ENCODE measurements at places on chromosomes 1 and 21. TPM values are rescaled to one million over a fixed set of nuclear protein-coding genes. Genes with fewer than 3 reads are reported as not detected.

GRCh38 chr1:221527302-221527701 lies 214.6 kb downstream of the DUSP10 start:
- no peak for DNase-seq

DNA sequence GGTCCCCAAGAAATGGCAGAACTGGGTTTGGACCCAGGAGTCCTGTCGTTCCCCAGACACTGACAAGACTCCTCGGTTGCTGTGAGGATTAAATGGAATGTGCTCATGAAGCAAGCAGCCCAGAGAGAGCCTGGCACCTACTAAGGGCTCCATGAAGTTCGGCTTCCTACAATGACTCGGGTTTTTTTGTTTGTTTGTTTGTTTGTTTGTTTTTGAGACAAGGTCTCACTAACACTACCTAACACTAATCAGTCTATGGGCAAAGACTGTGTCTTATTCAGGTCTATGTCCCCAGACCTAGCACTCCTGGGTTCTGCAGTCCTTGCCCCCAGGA lies 3.4 kb upstream of the LACTBL1 start:
- DNase-seq, result no peak

- DNase-seq, result no peak
These were observed 7.7 kb downstream of the MROH7 start for GRCh38 chr1:54649130-54649898.

DNA sequence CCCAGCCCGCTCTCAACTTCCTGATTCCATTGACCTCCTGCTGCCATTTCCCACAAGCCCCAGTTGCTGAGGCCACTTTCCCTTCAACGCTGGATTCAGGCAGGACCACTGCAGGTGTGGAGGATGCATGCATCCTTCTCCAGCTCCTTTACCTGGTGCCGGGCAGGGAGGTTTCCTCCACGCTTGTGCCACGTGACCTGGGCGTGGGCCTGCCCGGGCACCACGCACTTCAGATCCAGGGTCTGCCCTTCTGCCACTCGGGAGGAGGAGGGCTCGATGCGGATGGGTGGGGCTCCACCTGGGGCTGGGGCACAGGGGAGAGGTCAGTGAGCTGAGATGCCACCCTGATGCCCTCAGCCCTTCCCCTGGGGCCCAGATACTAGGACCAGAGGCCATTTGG lies 31.9 kb downstream of the LDLRAD2 start:
- no peak for DNase-seq

- no peak for DNase-seq
These were observed 61.9 kb downstream of the CAPN2 start for GRCh38 chr1:223774134-223774814.

The CCDC17 gene
- 1.7 TPM for total RNA-seq

GRCh38 chr1:21129407-21129806 lies 47.3 kb downstream of the EIF4G3 start:
- no peak for DNase-seq

GRCh38 chr1:228351850-228352249 lies 54.8 kb downstream of the TRIM11 start:
- no peak for DNase-seq

The FMO4 gene
- 0.32 TPM for total RNA-seq

GRCh38 chr1:181038399-181038873 lies 4.7 kb downstream of the MR1 start:
- DNase-seq, result no peak

GRCh38 chr1:232767305-232768074 lies 37.7 kb upstream of the MAP10 start:
- DNase-seq, result no peak

DNA sequence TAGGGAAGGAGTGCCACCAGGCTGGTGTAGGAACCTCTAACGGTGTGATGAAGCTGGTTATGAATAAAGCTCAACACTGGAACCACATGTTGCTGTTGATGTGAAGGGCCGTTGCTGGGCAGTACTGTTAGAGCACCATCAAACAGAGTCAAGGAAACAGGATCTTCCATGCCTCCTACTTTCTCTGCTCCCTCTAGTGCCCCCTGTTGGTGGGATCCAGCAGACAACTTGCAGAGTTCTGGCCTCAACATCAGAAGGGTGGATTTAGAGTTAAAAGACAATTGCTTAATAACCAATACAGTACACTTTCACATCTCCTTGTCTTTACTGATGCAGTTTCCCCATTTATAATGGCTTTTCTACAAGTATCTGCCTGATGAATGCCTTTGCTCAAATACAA lies 336.4 kb downstream of the NTNG1 start:
- no peak for DNase-seq

- no peak for DNase-seq
These were observed 64.7 kb downstream of the VPS26C start for GRCh38 chr21:37202221-37203110.

The DNAJC28 gene
- 0.58 TPM for total RNA-seq

The LCE4A gene
- total RNA-seq, result not detected
